ENCODE measurements at places on chromosomes 2 and 18. TPM values are rescaled to one million over a fixed set of nuclear protein-coding genes. Genes with fewer than 3 reads are reported as not detected.

DSC2 gene
- polyA plus RNA-seq = 7.2 TPM

SP140 gene
- polyA plus RNA-seq = 0.57 TPM

- no peak overlapping the region for H3K4me3 ChIP-seq
- no peaks in the 10 kb centered on the region for H3K27me3 ChIP-seq
- no peak overlapping the region for H3K27ac ChIP-seq
- H3K36me3 ChIP-seq = no peaks in the 10 kb centered on the region
Observed at GRCh38 chr2:233117811-233118647, 57.9 kb downstream of the INPP5D start.

DNA sequence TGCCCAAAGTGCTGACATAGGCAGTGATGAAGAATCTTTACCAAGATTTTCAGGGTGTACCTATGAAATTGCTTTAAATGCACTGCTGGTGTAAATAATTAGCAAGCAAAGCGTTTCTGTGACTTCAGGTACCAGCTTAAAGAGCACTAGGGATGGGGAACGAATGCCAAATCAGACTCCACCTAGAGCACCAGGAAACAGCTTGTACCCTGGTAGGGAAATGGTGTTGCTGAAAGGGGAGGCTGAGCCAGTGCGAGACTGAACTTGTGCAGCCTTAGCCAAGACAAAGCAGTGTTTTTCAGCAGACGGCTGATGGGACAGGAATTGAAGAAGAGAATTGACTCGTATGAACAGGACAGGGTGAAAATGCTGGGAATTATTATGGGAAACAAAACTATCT is 65.6 kb downstream of the TWSG1 start:
- no peaks in the 10 kb centered on the region for H3K36me3 ChIP-seq
- no peak for DNase-seq

- no peak overlapping the region for H3K4me3 ChIP-seq
- no peaks in the 10 kb centered on the region for H3K4me1 ChIP-seq
- no peaks in the 10 kb centered on the region for H3K36me3 ChIP-seq
Observed at GRCh38 chr2:29940706-29941105, 19.3 kb upstream of the ALK start.

Measured in HepG2 (cell line).